ENCODE measurements at places on chromosomes 5 and 9.

DNA sequence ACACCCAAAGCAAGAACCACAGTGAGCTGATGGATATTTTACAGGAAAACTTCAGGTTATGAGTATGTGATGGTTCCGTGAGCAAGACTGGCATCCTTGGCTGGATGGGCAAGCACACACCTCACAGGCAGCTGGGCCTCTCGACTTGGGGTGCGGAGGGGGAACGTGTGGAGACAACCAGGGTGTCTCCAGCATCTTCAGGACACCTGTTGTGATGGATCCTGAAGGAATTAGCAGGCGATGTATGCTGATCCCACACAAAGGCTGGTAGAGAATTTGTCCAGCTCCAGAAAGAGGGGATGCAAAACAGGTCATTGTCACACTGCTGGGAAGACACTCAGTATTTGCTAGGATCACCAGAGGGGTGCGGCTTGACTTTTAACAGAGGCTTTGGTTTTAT, 42.7 kb downstream of the SECISBP2 start:
- DNase-seq = no peak

- no peak for DNase-seq
These were observed 39.9 kb downstream of the MVB12B start for GRCh38 chr9:126366366-126367011.

DNA sequence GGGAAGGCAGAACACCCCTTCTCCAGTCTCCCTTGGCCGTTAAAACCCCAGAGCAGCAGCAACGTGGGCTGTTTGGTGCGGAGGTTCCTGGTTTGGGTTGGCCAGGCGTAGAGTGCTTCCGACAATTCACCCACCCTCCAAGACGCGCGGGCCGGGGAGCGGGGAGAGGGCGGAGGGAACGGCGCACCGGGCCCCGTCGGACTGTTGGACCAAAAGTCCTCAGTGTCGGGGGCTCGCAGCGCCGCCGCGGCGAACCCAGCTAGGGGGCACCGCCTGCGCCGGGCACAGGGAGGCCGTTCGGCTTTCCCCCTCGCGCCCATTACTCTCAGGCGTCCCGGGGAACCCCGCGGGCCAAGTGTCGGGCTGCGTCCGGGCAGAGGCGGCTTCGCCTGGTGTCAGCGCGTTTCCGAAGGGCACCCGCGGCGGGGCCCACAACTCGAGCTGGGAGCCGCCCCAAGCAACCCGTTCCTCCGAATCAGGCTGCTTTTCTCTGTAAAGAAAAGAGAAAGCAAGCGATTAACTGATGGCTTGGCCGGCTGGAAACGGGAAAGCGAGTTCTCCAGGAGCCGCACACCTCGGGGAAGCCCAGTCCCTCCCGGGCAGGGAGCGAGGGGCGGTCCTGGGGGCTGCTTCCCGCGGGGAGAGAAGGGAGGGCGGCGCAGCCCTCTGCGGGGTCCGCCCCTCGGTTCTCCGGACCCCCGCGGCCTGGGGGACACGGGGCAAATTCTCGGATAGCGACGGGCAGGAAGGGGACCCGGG, 145.5 kb downstream of the ERCC6L2 start:
- no peak for DNase-seq

GRCh38 chr5:139092741-139093343, 105.3 kb downstream of the SIL1 start:
- DNase-seq = no peak

- DNase-seq = no peak
These were observed 22.5 kb downstream of the ZNF462 start for GRCh38 chr9:106885451-106885850.

GRCh38 chr5:172896465-172896864, 62.4 kb downstream of the ERGIC1 start:
- DNase-seq = no peak

- no peak for DNase-seq
These were observed 224.1 kb upstream of the ISL1 start for GRCh38 chr5:51159164-51159563.

DNA sequence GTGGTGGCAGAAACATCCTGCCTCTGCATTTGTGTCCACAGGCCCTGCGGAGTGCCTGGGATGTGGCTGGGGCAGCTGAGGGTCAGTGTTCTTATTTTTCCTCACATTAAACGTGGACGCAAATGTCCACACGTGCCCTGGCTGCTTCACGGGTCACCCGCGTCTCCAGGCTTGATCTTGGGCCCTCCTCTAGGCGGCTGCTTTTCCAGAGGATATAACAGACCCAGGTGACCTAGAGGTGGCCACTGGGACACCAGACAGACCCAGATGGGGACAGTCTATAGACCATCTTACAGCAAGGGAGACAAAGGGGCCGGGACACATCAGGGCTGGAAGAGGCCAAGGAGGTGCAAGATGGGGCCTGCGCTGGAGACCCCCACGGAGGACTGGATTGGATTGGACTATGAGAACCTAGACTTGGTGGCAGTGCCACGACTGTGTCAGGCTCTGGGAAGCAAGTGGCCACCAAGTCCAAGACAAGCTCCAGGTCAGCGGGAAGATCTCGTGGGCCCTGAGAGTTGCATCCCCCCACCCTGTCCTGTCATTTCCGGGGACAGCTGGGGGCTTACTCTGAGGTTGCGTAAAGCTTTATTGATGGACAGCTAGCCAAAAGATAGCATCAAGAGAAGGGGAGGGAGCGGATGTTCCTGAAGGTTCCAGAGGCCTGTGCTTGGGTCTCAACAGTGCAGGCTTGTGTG, 6.9 kb downstream of the WNK2 start:
- DNase-seq = no peak

DNA sequence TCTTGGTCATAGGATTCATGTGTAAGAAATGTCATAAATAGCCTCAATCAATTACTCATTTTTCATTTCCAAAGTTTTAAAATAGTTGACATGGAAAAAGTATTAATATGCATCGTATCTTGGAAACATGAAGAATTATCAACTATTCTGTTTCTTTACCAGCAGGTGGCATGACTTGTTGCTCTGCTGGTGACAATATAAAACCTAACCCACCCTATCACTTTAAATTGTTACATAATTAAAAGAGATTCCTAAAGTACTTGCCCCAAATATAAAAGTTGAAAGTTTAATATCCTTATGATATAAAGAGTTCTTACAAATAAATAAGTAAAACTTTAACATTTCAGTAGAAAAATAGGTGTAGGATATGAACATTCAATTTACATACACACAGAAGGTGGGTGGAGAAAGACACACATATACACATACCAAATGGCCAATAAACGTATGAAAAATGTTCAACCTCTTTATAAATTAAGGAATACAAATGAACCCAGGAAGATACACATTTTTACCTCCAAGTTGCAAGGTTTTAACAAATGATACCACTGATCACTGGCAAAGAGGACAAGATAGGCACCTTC, 30.6 kb downstream of the MAP1B start:
- no peak for DNase-seq

DNA sequence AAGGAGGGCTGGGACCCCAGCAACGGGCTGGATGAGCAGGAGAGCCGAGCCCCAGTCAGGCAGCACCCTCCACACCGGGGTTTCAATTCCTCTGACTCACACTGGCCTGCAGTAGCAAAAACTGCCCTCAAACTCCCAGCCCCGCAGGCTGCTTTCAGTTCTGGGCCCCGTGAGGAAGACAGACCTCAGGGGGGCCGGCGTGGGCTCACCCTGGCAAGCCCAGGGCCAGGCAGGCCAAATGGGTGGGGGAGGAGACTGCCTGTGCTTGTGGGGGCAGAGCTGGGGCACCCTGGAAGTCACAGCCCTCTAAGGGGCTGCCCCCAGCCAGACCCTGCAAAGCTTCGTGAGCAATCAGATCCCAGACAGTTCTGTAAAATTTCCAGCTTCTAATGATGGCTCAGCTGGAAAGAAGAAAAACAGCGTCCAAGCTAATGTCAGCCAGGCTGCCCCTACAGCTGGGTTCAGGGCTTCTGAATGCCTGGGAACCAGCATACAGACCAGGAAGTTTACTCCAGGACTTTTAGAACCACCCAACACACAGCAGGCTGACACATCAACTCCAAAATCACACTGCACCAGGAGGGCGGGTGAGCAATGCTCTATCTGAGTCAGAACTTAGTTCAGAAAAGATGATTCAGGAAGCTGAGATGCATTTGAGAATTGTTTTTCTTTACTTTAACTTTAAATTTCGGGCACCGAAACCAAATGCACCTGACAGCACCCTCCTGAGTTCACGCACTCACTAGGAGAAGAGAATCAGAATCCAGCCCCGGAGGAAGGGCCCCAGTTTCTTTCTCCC, 34.7 kb downstream of the LPCAT1 start:
- DNase-seq = no peak

- no peak for DNase-seq
These were observed 52.3 kb downstream of the ADAMTS2 start for GRCh38 chr5:179292681-179293635.

DNA sequence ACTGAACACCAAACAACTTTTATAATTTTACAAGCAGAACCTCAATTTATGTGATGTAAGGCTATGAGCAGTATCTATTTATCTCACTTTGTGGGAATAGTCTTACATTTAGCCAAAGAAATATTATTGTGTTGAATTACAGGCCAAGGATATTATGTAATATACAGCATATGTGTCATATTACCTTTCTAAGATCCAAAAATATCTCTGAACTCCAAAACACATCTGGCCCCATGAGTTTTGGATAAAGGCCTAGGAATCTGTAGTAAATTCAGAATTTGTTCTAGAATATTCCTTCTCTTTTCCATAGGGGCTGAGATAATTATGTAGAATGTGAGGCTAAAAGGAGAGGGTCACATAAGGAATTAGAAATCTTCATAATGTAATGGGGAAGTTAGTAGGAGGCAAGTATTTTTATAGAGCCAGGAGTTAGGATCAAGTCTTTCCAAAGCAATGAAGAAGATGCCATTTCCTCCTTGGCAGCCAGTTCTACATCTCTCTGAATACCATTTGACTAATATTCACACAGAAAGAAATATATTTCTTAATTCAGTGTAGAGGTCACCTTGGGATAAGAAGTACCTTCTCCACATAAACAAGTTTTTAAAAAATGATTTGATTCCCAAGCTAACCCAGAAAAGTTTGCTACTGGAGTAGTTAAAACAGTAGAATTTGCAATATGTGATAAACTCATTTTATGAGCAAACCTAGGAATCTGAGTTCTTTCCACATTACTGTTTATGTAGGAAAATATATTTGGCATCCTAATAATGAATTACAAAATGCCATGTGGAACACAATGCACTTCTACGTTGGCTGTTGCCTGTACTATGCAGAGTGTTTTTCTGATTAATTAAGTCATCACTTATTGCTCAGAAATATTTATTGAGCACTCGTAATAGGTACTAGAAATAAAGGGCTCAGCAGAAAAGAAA, 20.3 kb upstream of the GRAMD2B start:
- DNase-seq = no peak

All from activated CD8-positive, alpha-beta memory T cell treated with anti-CD3 and anti-CD28 coated beads for 1 hour (primary cell).